ENCODE measurements at places on chromosomes 16 and 17.

GRCh38 chr17:21199311-21199710 is 14.7 kb downstream of the TMEM11 start:
- no peak for DNase-seq

GRCh38 chr17:39999067-39999466 is 16.2 kb upstream of the CSF3 start:
- no peak for DNase-seq

GRCh38 chr16:60991886-60992285 is 1044.4 kb downstream of the CDH8 start:
- no peak for DNase-seq

DNA sequence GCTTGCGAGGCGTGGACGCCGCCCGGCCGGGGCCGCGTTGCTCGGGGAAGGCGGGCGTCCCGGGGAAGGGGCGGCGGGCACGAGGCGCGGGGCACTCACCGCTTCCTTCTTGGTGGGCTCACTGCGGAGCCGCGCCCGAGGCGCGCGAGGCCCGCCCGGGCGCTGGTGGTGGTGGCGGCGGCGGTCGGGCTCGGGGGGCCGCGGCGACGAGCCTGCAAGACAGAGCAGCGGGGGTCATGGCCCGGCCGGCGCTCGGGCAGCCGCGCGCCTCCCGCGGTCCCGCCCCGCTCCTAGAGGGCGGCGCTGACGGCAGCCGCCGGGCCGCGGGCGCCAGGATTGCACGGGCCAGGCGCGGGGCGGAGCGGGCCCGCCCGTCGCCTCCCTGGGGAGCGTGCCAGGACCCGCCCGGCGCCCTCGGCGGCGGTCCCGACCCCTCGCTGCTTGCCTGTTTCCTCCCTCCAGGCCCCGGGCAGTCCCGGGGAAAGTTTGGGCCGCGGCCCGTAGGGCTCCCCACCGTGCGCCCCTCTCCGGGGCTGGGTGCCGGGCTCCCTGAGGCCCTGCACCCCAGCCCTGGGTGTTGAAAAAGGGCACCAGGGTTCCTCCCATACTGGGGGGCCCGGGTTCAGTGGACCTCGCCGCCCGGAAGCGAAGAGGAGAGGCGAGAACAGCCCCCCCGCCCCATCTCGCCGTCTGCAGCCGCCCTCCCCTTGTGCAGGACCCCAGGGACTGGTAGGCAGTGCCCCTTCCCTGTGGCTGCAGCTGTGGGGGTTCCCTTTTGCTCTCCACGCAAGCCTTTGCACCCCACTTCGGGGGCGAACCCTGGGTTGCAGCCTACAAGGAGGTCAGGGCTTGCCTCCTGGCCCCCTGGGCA is at the start of gene C16orf74:
TSS of gene C16orf74 (minus strand) at position 270 of the 871 bp plus-strand sequence. CDS start 15,879 bp downstream, outside the sequence.
- DNase-seq: peak; percentile 66

- DNase-seq: no peak
Measured at GRCh38 chr17:69117855-69118784, 23.6 kb downstream of the ABCA6 start.

DNA sequence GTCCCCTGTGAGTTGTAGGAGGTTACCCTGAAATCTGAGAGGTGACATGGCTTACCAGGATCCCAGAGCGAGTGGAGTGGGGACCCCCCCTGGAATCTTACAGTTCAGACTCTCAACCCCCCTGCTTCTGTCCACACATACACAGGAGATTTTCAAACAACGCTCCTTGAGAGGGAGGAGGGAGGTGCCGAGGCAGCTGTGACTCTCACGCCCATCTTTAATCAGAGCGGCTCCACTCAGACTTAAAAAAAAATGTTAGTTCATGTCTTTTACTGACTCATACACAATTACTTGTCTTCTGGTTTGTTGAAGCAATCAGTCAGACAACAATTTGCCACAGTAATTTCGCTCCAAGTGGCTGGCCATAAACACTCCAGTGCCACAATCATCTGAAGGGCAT is 15.4 kb upstream of the TMEM220 start:
- DNase-seq: no peak

DNA sequence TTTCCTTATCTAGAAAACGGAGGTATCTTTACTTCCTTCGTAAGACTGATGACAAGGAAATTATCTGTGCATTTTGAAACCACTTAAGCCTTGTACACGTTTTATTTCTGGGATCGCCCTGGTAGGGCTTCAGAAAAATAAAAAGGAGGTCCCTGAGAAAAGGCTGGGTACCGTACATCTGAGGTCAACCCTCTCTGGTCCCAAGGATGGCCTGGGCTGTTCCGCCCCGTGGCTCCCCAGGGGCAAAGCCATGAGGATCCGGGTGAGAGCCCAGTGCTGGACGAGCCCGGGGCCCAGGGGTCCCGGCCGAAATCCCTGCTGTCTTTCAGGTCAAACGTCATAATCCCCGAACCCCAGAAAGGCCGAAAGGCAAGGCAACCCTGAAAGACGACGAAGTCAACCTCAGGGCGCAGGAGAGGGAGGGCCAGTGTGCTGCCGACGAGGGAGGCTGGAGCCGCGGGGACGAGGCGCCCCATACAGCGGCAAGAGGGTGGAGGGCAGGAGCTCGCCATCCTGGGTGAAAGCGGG is 656 bp upstream of the FUS start:
- DNase-seq: no peak

- peak; percentile 86 for DNase-seq
Measured at GRCh38 chr16:56311208-56312027, 113.9 kb downstream of the AMFR start.

DNA sequence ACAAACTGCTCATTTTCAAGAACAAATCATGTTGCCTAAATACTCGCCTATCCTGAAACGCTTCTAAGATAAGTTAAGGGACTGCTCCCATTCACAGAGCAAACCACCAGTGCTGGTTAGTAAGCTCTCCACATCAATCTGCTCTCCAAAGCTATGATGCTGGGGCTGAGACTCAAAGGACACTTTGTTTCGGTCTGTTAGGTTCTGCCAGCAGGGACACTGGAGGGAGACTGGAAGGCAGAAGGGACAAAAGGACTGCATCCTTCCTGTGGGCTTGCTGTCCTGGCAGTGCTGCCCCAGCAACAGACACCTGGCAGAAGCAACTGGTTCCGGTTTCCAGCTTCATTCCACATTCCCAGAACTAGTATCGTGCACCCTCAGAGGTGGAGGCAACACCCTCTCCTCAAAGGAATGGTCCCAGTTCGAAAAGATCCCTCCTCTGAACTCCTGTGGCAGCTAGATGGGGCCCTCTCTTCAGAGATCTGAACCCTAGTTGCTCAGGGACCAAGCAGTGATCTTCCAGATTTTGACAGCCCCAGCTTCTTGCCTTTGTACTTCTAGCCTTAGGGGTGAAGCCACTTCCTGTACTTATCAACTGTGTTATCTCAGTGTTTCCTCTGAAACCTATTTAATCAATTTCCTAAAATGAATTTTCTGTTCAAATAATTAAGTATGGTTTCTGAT is 73.4 kb upstream of the GSG1L start:
- no peak for DNase-seq

- peak; percentile 86 for DNase-seq
Measured at GRCh38 chr17:75404223-75404730, 1.2 kb downstream of the GRB2 start.

- no peak for DNase-seq
Measured at GRCh38 chr17:5678171-5678570, 93.9 kb upstream of the NLRP1 start.

- no peak for DNase-seq
Measured at GRCh38 chr16:21617607-21618006, 18.2 kb downstream of the METTL9 start.

GRCh38 chr17:74006371-74006770 is 197.1 kb upstream of the RPL38 start:
- no peak for DNase-seq

DNA sequence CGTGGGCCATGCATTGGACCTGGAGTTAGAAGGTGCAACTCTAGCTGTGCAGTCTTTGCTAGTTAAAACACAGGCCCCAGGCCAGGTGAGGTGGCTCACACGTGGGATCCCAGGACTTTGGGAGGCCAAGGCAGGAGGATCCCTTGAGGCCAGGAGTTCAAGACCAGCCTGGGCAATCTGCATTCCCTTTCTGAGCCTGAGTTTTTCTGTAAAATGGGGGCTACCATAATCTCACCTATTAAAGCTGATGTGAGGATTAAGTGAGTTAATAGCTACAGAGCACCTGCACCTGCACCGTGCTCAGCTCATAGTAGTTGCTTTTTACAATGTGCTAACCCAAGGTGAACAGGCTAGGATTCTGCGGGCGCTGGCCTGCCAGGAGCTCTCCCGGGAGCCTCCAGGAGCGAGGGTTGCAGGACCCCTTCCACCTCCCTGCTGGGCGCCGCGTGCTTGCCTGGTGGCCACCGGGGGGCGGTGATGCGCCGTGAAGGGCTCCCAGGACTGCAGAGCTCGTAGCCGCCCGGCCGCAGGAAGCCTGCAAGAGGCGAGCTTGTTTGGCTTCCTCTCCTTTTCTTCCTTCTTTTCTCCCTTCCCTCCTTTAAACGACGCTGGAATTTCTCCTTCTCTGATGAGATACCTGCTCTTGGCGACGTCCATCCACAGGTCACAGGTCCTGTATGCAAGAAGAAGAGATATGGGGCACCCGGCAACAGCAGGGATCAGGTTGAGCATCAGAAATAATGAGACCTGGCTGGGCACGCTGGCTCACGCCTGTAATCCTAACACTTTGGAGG is 51.3 kb downstream of the ZFP90 start:
- DNase-seq: peak; percentile 33

DNA sequence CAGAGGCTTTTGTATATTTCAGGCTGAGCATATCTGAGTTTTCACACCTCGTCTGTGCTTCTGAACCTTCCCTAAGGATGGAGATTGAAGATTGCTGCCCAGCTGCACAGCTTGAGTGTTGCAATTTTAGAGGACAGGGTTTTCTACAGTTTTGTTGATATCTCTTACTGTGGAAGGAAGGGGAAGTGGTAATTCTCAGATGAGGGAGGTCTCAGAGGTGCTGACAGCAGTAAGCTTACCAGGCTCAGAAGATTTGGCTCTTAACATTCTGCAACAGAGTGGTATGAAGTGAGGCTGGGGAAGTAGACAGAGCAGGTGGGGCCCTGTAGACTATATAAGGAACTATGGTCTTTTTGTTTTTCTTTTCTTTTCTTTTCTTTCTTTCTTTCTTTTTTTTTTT is 45.8 kb upstream of the ARHGAP17 start:
- DNase-seq: no peak

GRCh38 chr16:31298958-31299357 is 39.2 kb downstream of the ITGAM start:
- DNase-seq: no peak

- DNase-seq: no peak
Measured at GRCh38 chr16:47712276-47713224, 251.4 kb downstream of the PHKB start.

GRCh38 chr16:81163671-81164070 is 67.5 kb upstream of the GCSH start:
- no peak for DNase-seq

DNA sequence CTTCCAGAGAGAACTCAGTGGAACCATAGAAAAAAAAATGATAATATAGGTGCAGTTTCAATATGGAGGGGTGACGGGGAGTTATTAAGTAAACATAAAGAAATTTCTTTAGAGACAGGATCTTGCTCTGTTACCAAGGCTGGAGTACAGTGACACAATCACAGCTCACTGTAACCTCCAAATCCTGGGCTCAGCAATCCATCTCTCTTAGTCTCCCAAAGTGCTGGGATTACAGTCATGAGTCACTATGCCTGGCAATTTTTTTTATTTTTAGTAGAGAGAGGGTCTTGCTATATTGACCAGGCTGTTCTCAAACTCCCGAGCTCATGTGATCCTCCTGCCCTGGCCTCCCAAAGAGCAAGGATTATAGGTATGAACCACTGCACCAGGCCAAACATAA is 48.8 kb downstream of the NLRC5 start:
- DNase-seq: no peak

- DNase-seq: peak; percentile 39
Measured at GRCh38 chr17:39597372-39598046, 10.2 kb downstream of the NEUROD2 start.

GRCh38 chr17:62801553-62802114 is 6.5 kb downstream of the MARCHF10 start:
- peak; percentile 71 for DNase-seq

DNA sequence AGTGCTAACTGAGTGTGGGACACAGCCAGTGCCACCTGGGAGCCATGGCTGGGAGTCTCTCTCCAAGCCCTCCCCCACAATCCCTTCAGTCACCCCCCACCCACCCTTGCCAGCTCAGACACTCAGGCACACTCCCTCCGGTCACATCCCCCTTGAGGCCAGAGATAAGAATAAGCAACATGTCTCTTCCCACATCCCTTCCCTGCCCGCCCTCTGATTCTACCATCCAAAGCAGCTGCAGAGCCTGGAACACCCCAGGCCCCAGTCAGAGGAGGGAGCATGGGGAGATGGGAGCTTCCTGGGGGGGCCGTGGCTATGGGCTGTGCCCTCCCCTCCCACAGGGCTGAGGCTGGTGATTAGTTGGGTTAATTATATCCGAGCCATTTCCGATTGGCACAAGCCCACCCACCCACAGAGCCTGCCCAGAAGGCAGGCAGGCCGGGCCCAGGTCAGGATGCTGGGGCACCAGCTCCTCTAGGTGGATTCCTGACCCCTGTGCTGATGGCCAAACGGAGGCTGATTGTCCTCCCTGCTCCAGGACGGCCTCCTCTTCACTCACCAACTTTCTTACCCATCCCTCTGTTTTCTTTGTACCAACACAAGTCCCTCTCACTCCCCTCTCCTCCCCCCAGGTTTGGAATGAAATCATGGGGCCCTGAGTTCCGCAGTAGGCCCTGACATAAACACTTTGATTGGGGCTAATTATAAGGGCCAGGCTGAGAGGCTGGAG is 28.6 kb upstream of the MEIOC start:
- DNase-seq: peak; percentile 89

DNA sequence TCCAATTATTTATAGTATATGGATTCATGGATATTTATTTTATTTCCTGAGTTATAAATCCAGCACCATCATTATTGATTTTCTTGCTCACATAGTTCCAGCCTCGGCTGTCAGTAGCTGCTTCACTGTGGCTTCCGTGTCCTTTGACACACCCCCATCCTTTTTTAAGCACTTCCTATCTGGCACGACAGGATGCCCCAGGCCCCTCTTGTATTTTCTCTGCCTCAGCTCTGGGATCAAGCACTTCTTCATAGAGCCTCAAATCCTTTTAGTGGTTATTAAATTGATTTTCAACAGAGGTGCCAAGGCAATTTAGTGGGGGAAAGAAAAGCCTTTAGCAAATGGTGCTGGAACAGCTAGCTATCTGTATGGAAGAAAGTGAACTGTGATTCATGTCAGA is 59.8 kb downstream of the GAN start:
- no peak for DNase-seq

GRCh38 chr17:12485361-12485906 is 180.3 kb upstream of the MYOCD start:
- DNase-seq: no peak

All from NCI-H69 (cell line).